ENCODE measurements at places on chromosomes 6 and 20.

- no peak for DNase-seq
These were observed 59.3 kb upstream of the ZNF217 start for GRCh38 chr20:53652859-53653517.

GRCh38 chr6:23731609-23732008 lies 394.4 kb upstream of the NRSN1 start:
- no peak for DNase-seq

- no peak for DNase-seq
These were observed 85.8 kb downstream of the TRMT11 start for GRCh38 chr6:126072172-126072571.

DNA sequence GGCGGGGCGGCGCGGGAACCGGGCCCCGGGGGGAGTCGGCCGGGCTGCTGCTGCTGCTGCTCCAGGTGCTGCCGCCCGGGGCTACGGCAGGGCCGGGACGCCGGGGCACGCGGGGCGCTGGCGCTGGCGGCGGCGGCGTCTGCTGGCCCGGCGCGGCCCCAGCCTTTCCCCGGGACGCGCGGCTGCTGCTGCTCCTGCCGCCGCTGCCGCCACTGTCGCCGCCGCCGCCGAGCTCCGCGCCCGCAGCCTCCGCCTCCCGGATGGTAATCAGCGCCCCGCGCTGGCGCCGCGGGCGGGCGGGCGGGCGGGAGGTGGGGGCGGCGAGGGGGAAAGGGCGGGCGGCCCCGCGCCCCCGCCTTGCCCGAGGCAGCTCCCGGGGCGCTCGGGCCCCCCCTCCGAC lies 306 bp downstream of the EBF4 start:
- DNase-seq = no peak

- DNase-seq = no peak
These were observed 4.7 kb upstream of the ENPP5 start for GRCh38 chr6:46175446-46175845.

- no peak for DNase-seq
These were observed 711.1 kb downstream of the EPHA7 start for GRCh38 chr6:92708270-92708669.

DNA sequence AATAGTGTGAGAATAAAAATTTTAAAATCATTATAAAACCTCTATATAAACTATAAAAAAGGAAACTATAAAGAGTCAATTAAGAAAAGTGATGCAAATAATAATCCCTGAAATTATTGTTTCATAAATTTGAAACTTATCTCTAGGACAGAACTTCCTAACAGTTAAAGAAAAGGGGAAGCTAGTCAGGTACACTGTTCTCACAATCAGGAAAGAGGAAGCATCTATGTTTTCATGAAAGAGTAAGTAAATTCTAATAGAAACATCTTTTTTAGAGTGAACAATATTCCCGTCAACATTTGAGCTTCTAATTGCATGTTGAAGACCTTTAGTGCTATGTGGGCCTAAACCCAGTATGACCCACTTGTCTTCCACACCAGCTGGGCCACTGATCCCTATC lies 1.2 kb upstream of the ADGRF1 start:
- DNase-seq = no peak

DNA sequence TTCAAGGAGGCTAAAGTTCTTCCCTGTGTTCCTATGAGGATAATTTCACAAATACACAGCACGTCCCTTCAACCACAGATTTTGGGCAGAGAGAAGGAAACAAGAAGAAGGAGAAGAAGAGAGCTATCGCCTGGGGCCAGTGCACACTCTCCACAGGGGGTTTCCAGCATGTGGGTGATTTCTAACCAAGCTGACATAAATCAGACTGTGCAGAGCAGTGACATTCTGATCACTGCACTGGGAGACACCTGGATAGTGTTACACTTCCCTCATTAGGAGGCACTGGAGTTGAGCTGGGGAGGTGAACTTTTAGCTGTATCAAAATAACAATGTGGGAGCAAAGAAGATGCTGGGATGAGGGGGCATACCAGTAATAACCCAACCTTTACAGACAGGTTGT lies 71.8 kb upstream of the CENPW start:
- DNase-seq = no peak

DNA sequence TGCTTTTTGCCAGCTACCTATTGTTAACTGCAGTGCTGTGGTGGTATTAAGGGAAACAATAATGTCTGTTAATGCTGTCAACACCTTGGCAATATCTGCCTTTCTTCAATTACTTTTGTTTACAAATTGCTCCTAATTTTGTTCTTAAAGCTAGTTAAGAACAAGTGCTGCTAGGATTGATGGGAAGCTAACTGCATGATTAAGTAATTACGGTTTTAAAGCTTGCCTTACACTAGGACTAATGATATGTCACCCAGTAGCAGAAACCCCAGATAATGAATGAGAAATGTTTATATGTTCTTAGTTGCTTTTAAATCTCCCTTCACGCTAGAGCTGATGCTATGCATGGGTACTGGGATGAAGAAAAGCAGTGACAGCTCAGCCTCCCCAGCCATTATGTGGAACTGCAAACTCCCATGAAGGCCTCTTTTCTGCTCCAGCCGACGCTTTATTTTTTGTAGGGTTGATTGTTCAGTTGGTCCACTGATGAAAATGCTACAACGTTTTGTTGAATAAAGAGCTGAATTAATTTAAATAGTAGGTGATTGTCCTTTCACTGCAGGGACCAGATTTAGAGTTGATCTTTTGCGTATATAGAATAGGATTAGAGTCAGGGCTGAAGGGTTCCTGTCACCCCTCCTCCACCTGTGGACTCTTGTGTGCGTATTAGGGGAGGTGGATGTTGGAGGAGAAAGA lies 610.5 kb downstream of the TFAP2B start:
- DNase-seq = no peak

DNA sequence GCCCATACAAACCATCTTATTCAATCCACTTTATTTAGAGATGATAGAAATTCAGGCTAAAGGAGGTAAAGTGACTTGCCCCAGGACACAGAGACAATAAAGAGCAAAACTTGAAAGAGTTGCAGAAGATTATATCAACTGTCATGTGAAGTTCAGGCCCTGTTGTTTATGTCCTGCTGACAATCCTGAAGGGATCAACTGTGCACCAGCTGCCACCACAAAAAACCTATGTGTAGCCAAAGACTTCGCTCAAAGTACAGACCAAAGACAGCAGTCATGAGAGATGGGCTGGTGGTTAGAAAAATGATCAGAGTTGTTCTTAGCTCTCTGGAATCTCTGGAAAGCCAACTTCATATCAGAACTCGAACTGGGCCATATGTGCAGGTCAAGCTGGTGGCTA lies 16.0 kb upstream of the CITED2 start:
- no peak for DNase-seq

DNA sequence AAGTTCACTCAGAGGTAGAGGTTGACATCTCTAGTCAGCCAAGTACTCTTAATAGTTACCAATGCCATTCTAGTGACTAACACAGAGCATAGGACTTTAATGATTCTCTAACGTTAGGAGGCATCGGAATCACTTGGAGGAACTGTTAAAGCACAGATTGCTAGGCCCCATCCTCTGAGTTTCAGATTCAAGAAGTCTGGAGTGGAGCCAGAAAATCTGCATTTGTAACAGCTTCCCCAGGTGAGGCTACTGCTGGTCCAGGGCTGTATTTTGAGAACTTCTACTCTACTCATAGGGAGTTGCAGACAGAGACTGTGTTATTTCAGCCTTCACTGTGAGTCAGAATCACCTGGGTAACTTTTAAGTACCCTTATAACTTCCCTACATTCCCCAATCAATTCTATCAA lies 5.7 kb downstream of the LMBRD1 start:
- no peak for DNase-seq

DNA sequence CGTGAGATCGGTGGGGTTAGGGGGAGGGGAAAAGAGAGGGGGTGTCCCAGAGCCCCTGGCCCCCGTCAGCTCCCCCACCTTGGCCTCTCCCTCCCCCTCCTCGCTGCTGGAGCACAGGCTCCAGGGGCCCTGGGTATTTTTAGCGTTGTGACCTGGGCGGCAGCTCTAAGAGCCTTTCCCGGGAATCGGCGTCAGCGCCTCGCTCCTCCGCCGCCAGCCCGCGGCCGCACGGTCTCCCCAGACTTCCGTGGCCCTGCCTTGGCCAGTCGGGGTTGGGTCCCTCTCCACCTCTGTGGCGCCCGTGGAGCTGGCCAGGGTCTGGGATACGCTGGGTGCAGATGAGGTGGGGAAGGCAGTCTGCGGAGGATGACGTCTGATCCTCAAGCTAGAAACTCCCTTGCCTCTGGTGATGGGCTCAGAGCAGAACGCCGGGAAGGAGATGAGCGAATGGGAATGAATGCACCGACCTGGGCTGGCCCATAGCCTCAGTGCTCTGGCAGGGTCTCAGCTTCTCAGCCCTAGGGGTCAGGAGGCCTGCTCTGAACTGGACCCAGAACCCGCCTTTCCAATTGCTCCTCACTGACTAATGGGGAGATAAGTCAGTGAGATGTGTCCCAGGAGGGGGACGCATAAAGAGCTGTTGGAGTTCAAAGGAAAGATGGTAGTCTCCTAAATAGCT lies 883 bp upstream of the DBNDD2 start:
- DNase-seq = no peak

DNA sequence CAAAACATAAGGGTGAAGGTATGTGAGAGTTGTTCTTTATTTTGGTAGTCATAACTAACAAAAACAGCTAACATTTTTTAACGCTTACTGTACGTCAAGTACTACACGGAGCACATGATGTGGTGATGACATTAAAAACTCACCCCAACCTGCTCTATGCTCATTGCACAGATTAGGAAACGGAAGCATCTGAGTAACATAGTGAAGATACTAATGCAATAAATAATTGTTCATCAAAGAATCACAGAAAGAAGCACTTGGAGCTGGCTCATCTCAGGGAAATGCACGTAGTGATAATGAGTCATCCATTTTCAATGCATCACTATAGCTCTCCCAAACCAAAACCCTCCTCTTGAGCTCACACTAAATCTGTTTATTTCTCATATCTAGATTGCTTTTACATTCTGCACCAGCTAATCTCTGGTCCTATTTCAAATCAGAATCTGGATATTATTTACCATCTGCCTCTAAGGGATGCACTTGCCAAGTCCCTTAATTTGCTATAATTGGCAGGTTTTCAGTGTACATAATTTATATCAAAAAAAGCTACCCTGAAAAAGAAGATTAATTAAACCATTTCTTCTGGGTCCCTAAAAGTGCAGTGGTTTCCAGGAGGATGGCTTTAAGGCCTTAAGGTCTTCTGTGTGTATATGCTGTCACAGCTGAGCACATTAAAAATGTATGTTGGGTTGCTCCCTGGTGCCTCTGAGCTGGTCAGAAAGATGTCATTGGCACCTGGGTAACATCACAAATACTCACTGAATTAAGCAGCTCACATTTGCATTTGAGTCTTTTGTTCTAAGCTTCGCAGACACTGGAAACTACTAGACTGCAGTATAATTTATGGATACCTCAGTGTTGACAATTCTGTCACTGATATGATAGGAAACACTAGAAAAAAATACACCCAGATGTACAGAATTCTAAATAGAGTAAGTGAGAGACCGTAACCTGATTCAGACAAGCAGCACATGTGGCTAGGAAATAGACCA lies 677.4 kb upstream of the CITED2 start:
- no peak for DNase-seq

DNA sequence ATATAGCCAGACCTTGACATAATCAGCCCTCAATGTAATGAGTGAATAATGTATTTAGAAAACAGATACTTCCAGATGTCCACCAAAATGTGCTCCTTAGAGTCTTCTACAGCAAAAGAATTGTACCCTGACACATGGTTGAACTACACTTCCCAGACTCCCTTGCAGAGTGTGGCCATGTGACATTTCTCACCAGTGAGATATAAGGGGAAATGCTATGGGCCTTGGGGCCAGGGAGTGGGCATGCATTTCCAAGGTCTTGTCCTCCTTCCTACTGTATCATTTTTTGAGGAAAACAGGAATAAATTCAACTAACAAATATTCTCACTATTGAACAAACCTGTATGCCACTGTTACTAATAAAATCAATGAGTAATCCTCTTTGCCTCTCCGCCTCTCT lies 211.4 kb upstream of the SMLR1 start:
- DNase-seq = no peak

GRCh38 chr20:63027221-63027921 lies 20.6 kb upstream of the BHLHE23 start:
- no peak for DNase-seq

DNA sequence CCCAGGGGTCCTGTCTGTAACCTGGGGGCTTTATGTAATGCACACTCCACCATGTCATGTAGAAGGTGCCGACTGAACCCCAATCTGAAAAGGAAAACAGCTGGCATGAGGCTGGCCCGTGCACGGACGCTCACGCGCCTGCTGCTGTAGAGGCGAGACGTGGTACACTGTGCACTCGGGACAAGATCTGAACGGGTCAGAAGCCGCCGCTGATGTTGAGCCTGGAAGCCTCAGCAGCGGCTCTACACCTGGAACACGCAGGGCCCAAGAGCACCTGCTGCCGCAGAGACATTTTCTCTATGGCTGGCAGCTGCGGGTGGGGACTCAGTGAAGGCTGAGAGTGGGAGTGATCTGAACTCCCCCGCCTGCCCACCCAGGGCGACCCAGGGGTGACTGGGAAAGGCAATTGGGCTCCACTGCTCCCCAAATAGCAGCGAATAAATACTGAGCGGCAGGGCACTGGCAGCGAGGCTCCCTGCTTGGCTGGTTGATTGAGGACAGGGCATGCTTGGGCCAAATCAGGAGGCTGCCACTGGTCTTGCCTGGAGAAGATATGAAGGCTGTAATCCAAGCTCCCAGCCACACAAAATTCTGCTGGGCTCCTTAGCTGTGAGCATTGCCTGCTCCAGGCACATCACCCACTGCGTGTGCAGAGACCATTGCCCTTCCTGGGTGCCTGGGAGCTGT lies 2.5 kb upstream of the OGFR start:
- DNase-seq = no peak

DNA sequence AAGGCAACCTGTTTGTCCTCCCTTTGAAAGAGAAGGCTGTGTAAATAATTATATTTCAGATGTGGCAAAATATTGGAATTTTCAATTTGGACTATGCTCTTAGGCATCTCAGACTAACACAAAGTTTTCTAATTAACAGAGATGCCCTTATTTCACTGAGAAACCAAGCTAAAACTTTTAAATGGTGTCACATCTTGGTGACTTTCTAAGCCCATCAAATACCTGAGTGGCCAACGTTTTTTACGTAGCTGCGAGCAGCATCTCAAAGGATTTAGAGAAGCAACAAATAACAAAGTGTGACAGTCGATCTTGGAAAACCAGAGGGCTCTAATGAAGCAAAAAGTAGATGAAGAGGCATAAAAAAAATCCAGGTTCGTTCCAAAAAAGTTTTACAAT lies 3.4 kb upstream of the HEY2 start:
- DNase-seq = no peak

- no peak for DNase-seq
These were observed 1057.0 kb downstream of the EPHA7 start for GRCh38 chr6:92362404-92362803.

DNA sequence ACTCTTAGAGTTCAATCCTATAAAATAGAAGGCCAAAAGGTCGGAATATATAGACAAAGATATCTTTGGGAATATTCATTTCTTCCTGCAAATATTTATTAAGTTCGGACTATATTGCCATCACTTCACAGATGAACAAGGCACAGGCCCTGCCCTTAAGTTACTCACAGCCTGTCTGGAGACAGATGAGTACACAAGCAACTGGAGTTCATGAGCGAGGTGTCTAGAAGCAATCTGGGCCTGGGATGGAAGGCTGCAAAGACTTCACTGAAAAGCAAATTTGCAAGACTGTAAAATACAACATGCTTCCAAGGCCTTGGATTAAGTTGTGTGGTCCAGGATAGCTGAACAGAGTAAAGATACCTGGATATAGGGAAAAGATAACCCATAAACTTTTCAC lies 56.7 kb upstream of the CEP85L start:
- DNase-seq = no peak
